ENCODE measurements at places on chromosomes 5 and 9. TPM values are rescaled to one million over a fixed set of nuclear protein-coding genes. Genes with fewer than 3 reads are reported as not detected.

The HTR4 gene
- total RNA-seq, result not detected

The MLANA gene
- total RNA-seq, result not detected

- DNase-seq, result no peak
Measured at GRCh38 chr9:6894135-6894534, 136.4 kb downstream of the KDM4C start.

DNA sequence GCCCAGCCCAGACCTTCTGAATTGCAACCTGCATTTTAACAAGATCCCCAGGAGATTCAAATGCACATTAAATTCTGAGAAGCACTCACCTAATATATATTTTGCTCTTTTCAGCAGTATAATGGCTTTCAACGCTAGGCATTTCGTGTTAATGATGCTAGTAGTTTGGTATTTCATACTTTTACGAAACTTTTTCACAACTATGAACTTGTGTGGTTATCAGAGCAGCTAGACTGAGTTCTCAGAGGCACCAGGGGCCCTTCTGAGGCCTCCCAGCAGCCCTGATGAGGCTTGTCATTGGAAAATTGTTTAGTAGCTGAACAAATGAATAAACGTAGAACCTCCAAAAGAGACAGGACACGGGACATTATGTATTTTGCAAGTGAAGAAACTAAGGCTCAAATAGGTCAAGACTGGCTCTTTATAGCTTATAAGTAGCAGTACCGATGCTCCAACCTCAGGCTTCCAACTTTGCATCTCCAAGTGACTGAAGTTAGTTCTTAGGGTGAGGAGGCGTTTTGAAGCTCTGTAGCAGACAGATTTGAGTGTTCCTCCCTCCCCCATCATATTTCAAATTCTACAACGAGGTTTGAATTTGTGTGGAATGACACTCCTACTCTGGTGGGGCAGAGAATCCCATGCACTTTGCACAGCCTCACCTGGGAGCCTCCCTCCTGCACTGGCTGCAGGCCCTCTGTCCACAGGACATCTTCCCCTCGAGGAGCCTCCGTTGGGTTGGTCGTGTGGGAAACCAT, 121.1 kb upstream of the SLC25A48 start:
- DNase-seq, result no peak

DNA sequence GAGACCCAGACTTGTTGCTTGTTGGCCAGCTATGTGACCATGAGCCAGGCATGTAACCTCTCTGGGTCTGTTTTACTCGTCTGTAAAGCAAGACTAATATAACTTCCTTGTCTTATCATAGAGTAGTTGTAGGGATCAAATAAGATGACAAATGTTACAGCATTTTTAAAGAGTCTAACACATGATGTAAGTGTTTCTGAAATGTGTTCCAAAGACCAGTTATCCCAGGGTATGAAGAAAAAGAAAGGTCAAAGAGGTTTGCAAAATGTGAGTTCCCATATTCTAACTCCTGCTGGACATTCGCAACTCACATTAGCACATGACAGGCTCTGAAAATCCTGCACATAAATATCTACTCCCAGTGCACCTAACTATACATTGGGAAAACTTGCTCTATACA, 28.5 kb upstream of the MATR3 start:
- no peak for DNase-seq

DNA sequence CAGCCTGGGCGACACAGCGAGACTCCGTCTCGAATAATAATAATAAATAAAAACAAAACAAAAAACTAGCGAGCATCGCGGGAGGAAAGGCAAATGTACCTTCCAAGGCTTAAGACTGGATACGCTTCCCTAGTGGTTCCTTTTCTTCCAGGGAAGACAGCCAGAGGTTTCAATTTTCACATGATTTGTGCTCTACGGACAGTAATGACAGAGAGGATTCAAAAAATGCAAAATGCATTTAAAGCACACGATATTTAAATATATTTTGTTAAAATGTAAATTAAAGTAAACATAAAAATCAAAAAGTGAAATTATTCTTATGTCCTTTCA, 4.3 kb upstream of the TRIM41 start:
- DNase-seq, result no peak

DNA sequence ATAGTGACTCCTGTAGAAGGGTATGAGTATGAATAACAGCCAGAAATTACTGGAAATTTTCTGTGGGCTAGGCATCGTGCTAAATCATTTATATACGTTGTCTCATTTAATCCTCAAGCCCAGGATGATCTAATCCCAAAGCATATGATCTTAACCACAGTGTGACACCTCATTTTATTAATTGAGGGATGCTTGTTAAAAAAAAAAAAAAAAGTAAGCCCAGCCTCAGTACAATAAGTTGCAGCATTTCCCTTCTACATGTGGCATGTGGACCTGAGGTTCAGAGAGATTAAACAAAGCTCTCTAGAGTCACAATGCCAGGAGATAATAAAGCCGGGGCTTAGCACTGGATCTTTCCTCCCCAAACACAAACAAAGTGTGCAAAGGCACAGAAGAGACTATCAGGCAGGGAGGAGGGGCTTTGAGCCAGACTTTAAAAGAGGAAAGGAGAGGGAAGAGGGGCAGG, 49.5 kb downstream of the KLF4 start:
- DNase-seq, result no peak
